AG04449 (cell line): ENCODE measurements at places on chromosomes 5 and 9.

- DNase-seq: no peak
Measured at GRCh38 chr5:16178745-16179372, 732 bp downstream of the MARCHF11 start.

GRCh38 chr5:3694819-3695218, 99.2 kb downstream of the IRX1 start:
- DNase-seq: no peak

DNA sequence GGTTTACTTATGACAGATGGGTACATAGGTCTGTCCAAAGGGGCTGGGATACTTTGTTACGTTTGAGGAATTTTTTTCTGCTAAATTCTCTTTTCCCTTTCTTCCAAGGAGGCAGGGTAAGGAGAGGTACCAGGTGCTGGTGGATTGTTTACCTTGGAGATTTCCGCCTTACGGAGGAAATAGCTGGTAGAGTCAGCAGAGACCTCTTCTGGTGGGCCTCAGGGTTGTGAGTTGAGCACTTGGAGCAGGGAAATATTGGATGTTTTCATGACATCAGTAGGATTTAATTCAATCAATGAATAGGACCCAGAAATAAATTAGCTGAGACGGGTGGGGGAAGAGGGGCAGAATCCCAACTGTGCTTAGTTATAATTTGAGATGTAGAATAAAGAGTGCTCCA, 60.0 kb upstream of the TAF11L2 start:
- DNase-seq: no peak

DNA sequence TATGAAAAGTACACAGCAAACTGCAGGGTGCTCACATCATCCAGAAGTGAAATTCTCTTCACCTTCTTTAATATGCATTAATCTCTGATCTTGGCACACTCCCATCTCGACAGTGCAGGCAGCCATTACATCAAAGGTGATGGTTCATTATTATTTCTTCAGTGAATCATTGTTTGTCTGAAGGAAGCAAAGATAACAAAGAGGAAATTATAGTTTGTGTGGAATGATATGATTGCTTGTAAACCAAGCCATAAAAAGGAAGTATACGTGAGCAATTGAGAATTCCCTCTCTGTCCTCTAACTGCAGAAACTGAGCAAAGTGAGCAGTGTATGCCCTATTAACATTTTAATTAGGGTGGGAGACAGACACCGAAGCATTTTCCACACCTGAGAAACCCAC, 171.6 kb upstream of the PPP1R2B start:
- DNase-seq: no peak

DNA sequence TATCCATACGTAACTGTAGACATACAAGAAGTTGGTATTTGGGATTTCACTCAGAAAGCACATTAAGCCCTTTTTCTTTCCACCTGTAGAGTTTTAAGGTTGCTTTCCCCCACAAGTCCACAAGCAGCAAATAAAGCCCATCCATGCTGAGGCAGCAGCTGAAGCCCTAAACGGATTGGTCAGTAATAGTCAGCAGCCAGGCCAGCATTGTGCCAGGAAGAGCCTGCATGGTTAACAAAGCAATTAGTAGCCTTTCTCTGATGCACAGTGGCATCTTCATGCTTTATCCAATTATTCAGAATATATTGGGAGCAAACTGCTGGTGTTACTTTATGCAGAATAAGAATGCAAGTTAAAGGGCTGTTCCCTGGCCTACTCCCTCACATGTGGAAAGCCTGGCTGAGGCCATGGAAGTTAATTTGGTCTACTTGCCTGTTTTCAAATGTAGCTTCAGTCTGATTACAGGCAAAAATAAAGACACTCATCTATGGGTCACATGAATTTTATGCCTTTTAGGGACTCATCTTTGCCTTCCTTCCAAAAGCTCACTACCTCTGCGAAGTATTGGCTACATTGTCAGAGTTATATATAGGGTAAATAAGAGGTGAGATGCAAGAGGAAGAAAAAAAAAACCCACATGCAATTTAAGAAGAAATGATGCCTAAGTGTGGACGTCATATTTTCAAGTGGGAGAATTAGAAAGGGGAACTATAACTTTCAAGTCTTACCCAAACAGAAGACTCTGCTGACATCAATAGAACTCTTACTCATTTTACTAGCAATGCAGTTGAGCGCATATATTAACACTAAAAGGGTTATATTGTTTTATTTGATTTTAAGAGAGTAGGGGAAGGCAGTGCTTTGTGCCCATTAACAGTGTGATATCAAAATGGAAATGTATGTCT, 15.9 kb downstream of the EBF1 start:
- no peak for DNase-seq

GRCh38 chr5:158068964-158069363, 210.0 kb upstream of the CLINT1 start:
- DNase-seq: no peak

- DNase-seq: no peak
Measured at GRCh38 chr5:20000416-20000815, 12.4 kb upstream of the CDH18 start.

GRCh38 chr5:158898185-158899177, 201.2 kb downstream of the EBF1 start:
- DNase-seq: no peak

- no peak for DNase-seq
Measured at GRCh38 chr5:61461417-61461816, 129.4 kb downstream of the ZSWIM6 start.

DNA sequence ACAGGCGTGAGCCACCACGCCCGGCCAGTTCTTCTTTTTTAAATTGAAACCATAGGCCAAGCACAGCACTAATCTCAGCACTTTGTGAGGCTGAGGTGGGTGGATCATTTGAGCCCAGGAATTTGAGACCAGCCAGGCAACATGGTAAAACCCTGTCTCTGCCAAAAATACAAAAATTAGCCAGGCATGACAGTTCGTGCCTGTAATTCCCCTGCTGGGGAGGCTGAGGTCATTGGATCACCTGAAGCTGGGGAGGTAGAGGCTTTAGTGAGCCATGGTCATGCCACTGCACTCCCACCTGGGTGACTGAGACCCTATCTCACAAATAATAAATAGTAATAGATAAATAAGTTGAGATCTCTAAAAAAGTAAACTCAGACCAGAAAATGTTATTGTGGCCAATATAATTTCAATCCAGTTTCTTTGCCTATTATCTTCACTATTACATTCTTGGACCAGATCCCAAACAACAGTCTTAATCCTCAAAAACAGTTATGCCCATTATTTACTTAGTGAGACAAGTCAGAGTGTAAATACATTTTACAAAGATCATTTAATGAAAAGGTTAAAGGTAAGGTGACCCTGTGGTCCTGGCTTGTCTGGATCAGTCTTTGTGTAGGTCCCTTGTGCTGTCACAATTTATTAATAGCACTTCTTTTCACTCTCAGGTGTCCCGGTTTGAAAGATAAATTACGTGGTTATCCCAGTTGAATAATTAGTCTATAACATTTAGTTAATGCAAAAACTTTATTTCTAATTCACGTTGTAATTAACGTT, 53.6 kb downstream of the RAB24 start:
- no peak for DNase-seq

GRCh38 chr9:97557606-97558095, 56.2 kb downstream of the TMOD1 start:
- no peak for DNase-seq

- peak; percentile 67 for DNase-seq
Measured at GRCh38 chr9:136545965-136546696, at the start of gene NOTCH1. TSS of gene NOTCH1 (minus strand) at chr9:136546048. CDS start at chr9:136545786, 262 bp downstream.

DNA sequence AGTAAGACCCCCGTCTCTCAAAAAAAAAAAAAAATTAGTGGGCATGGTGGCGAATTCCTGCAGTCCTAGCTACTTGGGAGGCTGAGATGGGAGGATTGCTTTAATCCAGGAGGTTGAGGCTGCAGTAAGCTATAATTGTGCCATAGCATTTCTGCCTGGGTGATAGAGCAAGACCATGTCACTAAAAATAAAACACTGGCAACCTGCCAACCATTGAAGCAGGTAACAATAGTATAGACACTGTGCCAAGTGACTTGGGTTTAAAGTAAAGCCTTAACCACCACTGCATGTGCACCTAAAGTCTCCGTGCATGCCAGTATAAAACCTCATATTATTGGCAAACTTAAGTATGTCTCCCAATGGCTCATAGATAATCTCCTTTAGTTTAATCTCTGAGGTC, 3.4 kb upstream of the APBA1 start:
- DNase-seq: no peak

GRCh38 chr5:168320805-168321204, 29.4 kb downstream of the WWC1 start:
- DNase-seq: no peak

DNA sequence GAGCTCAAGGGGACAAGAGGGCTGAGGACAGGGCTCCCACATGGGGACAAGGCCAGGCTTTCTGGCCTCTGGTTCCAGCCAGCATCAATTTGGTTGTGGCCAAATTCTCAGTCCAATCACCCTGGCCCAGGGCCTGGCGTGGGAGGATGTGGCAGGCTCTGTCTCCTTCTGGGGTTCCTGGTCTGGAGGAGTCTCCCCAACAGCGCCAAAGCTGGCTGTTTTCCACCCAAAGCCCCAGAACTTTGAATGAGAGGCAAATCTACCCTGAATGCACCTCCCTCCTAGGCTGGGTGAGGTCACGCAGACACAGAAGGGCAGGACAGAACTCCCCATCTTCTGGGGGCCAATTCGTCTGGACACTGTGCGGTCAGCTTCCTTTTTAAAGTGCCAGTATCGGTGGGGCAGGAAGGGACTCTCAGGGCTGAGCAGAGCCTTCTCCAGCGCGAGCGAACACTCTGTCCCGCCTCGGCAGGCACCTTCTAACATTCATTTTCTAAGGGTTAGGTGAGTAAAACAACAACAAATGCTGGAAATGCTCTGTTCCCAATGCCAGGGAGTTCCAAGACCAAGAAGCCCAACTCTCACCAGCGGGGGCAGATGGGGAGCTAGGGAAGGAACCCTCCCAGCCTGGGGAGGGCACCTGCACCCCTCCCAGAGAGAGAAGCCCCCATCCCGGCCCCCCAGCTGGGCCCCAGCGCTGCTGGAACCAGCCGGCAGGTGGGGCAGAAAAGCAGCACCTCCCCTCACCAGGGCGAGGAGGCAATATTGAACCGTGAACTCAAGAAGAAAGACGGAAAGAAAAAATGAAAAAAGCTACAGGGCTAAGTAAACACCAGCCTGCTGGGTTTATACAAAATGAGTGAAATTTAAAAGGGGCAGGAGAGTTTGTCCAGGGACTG, 3.7 kb upstream of the DPM2 start:
- DNase-seq: no peak

DNA sequence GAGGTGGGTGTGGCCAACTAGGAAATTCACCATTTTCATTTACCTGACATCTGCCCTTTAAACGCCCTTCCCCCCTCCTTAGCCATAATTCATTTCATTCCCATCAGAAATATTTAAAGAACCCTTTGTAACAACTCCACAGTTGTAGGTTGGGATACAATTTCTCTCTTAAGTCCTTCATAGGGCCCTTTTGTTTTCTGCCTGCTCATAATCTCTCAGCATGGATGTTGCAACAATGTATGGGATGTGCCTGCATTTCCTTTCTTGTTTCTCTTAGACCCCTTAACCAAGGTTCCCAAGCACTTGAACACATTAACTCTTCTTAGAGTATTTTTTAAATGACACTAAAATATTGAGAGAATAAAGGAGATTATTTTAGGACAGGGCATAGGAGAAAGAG, 51.7 kb upstream of the MYO10 start:
- DNase-seq: no peak

DNA sequence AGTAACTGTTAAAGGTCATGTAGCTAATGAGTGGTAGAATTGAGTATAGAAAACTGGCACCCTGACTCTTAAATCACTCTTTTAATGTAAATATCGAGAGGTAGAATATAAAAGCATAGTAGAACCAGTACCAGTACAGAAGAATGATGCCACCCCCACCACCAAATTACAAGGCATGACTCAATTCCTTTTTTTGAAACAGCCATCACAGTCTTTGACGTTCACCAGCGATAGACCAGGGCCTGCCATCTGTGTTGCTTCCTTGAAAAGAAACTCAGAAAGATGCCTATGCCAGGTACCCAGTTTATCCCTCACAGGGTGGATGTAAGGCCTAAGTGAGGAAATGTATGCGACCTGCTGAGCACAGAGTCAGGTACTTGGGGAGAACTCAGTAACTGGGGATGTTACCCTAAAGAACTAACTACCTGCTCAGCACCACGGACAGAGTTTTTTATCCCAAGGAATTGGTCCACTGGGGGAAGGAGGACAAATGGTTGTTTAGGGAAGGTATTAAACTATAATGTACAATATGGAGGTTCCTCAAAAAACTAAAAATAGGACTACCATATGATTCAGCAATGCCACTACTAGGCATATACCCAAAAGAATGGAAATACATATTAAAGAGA, 116.5 kb downstream of the BRINP1 start:
- DNase-seq: no peak

DNA sequence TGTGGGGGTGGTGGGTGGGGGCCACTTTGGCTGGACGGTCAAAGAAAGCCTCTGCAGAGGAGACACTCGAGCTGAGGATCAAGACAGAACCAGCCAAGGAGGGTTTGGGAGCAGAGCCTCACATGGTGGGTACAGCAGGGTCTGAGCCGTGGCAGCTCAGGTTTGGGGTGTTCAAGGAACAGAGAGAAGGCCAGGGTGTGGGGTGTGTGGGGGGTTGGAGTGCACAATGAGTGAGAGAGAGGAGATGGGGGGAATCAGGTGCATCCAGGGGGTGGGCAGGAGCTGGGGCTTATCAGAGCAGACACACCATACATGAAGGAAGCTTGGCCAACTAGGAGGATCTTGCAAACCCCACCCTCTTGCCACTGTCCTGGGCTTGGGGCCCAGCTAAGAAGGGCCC, 140.0 kb downstream of the NSG2 start:
- DNase-seq: no peak

GRCh38 chr5:163306421-163306820, 131.0 kb upstream of the CCNG1 start:
- no peak for DNase-seq

GRCh38 chr9:126463426-126463825, 136.8 kb downstream of the MVB12B start:
- DNase-seq: no peak

GRCh38 chr5:37889612-37890317, 49.9 kb upstream of the GDNF start:
- peak; percentile 40 for DNase-seq

GRCh38 chr5:67435032-67435431, 238.4 kb upstream of the CD180 start:
- DNase-seq: no peak

DNA sequence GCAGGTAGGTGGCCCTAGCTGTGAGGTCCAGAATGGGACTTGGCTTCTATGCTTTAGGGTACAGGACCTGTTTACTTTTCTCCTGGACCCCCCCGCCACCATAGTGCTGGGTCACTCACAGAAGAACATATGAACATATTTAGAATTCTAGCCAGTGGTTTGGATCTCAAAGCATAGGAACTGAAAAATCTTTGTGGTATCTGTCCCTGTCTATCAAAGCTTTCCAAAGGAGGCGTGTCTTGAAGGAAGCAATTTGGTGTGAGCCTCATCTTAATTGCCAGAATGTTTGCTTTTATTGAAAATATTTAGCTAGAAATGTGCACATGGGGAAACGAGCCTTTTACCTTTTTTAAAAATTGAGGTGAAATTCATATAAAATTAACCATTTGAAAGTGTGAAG, 6.2 kb downstream of the PHF2 start:
- DNase-seq: no peak

DNA sequence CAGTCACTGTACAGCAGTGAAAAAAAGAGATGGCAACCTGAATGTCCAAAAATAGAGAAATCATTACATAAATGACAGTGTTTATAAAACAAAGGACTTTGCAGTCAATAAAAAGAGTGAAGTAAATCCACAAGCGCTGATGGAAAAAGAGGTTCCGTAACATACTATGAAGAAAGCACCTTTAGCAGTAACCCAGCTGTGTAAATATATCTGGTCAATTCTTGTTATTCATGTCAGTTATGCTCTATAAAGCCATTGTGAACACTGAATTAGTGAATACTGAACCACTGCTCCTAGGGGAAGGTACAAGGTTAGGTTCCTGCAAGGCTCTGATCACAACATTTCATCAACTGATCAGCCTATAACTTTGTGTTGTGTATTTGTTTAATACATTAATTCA, 39.5 kb downstream of the CCNJL start:
- DNase-seq: no peak
